ENCODE measurements at places on chromosomes 1 and 21.

DNA sequence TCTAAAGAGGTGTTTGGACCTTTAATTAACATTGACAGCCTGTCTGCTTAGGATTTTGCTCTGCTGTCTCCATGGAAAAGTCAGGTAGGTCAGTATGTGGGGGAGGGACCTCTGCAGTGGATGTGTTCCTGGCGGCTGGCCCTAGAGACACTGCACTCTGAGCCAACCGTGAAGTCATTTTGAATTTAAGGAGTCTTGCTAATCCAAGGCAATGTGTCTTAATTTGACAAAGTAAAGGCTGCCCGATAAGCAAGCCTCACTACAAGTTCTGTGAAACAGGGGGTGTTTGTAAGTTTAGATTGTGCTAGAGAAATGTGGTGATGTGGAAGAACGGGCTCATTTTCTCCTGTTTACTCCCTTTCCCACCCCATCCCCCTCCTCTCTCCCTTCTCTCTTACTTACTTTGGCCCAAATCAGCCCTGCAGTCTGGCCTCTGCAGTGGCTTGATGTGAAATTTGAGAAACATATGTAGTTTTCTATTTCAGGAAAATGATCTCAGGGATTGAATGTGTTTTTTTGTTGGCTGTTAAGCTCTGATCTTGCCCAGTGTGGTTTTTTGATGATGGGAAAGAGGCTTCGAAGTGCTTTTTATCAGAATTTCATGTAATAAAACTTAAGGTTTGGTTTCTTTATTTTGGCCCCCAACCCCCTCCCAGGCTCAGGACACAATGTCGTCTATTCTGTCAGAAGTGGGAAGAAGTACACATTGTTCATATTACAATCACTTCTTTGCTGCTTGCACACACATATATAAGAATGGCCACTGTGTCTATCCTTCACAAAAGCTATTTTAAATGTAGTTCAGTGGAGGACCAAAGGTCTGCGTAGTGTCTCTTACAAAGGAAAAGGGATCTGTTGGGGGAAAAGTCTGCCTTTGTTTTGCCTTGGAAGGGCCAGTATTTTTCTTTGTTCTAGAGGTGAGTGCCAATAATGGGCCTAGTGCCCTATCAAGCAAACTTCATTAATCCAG, 96.6 kb downstream of the FGGY start:
- DNase-seq: no peak

DNA sequence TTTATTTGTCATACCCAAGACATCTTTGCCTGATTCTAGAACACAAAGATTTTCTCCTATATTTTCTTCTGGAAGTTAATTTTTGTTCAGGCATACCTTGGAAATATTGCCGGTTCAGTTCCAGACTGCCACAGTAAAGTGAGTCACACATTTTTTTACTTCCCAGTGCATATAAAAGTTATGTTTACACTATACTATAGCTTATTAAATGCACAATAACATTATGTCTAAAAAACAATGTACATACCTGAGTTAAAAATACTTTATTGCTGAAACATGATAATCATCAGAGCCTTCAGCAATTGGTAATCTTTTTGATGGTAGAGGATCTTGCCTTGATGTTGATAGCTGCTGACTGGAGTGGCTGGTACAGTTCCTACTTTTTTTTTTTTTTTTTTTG, 10.0 kb downstream of the SMCP start:
- DNase-seq: no peak

DNA sequence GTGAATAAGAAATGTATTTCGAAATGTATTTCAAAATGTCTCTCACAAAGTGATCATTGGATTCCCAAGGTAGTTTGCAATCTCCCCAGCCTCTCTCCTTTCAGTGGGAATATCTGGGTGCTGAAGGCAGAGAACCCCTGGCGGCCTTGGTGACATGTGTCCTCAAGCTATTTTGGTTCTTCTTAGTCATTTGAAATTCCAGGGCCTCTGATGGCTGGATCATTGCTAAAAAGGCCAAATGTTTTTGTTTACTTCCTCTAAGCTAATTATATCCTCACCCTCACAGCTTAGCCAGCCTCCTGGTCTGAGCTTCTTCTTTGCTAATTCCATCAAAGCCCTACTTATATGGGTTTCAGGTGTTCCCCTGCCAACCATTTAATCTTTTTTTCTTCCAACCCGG, 71.2 kb downstream of the LRRC40 start:
- no peak for DNase-seq

- no peak for DNase-seq
These were observed 77.5 kb downstream of the RPAP2 start for GRCh38 chr1:92376345-92376744.

DNA sequence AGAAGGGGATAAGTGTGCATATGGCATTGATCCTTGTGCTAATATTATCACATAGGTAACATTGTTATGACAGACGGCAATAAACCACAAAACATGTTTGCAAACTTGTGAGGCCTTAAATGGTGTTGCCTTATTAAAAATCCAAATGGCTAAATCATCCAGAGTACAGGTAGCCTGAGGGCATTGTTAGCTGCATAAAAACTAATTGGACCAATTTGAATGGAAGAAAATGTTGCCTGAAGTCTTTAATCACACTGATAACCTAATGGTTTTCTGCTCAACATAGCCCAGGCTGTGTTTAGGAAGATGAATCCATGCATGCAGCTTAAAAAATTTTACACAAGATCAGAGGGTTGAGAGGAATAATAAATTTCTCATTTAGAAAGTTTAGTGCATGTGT, 19.4 kb upstream of the LRRC53 start:
- DNase-seq: no peak

- no peak for DNase-seq
These were observed 25.5 kb upstream of the RGS8 start for GRCh38 chr1:182709855-182710254.
